ENCODE measurements at places on chromosomes 12 and 14.

DNA sequence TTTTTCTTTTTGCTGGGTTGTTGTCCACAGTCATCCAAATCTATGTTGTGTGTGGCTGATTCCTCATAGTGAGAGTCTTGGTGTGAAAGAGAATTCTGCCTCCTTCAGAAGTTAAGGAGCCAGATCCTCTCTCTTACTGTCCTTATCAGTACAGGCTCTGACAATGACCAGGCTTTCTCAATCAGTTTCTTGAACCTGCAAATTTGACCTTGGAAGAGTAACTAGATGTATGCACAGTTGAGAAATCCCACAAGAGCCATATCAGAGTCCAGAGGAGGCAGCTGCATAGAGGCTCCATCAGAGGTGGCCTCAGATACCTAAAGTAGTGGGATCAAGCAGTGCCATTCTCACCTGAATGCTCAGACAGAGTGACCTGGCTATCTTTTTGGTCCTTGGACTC is 5.5 kb upstream of the GALC start:
- DNase-seq, result no peak

GRCh38 chr12:103546959-103547358 is 40.1 kb upstream of the STAB2 start:
- DNase-seq, result no peak

DNA sequence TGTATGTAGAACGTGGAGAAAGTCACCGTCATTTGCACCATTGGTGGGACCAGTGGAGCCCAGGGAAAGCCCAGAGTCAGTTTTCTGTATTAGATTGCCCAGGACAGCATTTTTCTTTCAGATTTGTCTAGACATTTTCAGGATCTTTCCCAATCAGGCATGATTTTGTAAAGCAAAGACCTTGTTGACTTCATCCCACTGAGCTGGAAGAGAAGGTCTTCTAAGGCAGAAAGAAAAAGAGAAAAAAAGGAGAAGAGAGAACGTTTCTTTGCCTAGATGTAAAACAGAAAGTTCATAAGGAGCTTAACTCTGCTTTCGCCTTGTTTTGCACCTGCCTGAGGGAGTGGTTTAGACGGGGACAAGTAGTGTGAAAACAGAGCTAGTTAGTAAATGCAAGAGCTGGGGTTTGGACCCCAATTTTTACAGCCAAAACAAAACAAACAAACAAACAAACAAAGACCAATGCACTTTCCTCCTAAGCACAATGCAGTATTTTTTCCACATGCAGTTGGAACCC is 273.1 kb downstream of the ZFP36L1 start:
- DNase-seq, result no peak

DNA sequence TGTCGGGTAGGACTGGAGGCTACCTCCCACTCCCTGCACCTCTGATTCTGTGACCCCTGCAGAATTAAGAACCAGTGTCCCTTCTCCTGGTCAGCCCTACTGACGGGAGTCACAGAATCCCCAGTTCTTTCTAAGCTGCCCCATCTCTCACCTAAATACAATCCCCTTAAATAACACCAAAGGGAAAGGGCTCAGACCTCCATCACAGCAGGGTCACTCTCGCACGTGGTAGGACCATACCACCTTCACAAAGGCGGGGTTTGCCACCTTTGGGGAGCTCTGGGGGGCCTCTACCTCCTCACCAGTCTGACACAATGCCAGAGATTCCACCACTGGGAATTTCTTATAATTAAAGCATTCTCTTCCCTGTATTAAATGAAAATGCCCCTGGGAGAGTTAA is 35.6 kb downstream of the DAD1 start:
- no peak for DNase-seq

GRCh38 chr12:94305130-94305957 is 154.3 kb downstream of the CEP83 start:
- DNase-seq, result no peak

DNA sequence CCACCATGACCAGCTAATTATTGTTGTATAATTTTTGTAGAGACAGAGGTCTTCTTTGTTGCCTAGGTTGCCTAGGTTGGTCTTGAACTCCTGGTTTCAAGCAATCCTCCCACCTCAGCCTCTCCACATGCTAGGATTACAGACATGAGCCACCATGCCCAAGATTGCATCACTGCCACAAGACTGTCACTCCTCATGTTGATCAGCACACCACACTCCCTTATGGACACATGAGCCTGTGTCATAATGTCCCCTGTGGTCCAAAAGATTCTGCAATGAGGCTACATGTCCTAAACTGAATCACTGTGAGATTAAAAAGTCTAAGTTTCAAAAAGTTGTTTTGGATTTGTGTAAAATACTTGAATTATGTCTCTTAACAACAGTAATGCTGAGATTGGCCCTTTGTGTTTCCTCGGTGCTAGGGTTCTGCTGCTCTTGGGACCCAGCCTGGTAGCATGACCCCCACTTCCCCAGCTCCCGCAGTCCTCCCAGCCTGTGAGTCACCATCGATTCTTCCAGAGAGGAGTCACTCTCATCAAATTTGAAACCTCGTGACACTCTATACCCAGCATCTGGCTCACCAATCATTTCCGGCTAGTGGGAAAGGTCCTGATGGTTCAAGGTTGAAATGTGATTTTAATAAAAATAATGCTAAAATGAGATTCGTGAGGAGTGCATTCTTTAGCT is 890.9 kb downstream of the VRK1 start:
- no peak for DNase-seq

DNA sequence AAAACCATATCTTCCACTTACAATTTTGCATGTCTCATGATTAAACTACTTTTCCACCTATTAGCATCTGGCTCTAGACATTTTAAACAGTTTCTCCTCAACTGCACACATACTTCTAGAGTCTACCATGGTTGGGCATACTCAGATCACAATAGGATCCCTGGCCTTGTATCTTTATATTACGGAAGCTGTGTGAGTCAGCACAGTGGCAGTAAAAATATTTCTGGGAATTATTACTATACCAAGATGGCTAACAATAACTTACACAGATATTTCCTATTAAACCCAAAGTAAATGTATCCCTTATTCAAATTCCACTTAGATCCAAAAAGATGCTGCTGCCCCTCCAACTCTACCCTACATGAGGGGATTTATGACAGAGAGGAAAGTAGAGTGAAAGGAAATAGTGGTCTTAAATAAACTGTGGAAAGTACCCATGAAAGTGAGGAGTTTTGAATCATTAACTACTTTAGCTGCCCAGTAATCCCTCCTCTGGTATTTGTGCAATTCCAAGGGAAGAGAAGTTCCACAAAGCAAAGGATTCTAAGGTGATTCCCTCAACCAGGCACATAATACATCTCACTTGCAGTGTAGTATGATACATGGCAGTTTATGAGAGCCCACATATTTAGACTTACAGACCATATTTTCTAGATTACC is 14.0 kb upstream of the CPSF6 start:
- DNase-seq, result no peak

DNA sequence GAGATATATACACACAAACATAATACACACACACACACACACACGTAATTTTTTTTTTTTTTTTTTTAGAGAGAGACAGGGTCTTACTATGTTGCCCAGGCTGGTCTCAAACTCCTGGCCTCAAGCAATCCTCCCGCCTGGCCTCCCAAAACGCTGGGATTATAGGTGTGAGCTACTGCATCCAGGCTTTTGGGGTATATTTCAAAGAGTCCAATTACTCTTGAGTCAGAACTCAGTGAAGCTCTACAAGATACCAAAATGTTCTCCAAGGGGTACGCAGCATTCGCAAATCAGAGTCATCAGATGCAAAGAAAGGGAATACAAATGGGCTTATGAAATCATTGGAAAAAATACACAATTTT is 54.0 kb downstream of the PHLDA1 start:
- no peak for DNase-seq

- DNase-seq, result no peak
These were observed 45.7 kb downstream of the CORO1C start for GRCh38 chr12:108685469-108686260.

DNA sequence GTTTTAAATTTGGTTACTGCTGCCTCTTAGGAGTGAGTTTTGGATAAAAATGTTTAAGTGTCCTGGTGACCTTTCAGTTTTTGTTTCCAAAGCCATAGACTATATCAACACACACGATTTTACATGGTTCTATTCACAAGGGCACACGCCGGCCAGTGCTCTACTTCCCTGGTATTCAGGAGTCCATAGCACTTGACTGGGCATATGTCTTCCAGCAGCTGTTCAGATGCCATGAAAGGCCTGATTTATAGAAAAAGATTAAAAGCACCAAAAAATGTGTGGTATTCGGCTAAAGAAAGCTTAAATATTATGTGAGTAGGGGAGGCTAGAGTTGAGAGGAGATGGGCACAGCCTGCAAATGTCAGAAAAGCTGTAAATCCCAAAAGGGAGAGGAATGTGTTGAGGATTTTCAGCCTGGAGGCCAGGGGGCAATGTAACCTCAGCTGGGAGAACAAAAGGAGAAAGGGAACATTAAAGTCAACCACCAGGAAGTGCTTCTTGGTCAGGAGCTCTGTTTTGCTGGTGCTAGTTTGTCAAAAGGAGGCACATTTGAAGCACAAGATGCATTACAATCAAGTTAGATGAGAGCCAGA is 478.4 kb downstream of the RAD51B start:
- DNase-seq, result no peak

DNA sequence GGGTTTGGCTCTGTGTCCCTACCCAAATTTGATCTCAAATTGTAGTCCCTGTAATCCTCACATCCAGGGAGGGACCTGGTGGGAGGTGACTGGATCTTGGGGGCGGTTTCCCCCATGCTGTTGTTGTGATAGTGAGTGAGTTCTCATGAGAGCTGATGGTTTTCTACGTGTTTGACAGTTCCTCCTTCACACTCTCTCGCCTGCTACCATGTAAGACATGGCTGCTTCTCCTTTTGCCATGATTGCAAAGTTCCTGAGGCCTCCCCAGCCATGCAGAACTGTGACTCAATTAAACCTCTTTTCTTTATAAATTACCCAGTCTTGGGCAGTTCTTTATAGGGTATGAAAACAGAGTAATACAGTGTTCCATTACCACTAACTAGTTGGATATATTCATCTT is 10.3 kb upstream of the LRRC23 start:
- no peak for DNase-seq

- no peak for DNase-seq
These were observed 73.9 kb downstream of the OTOGL start for GRCh38 chr12:80173083-80173864.

DNA sequence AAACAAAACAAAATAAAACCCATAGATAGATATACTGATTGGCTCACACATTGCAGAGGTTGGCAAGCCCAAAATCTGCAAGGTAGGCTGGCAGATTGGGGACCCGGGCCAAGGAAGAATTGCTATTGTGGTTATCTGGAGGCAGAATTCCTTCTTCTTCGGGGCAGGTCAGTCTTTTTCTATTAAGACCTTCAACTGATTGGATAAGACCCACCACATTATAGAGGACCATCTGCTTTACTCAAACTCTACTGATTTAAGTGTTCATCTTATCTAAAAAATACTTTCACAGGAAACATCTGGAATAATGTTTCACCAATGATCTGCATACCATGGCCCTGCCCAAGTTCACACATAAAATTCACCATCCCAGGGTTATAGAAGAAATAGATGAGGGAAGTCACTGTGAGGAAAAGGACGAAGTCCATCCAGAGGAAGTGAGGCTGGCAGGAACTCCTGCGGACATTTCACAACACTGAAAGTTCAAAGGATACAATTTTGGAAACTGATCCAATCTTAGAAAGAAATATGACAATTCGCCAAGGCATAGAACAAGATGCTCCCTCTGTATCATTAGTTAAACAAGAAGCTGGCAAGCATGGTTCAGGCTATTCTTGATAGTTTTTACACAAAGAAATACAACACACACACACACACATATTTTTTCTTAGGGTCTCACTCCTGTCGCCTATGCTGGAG is 127.6 kb upstream of the MED13L start:
- DNase-seq, result no peak

GRCh38 chr14:56247495-56248200 is 129.4 kb downstream of the PELI2 start:
- DNase-seq, result no peak

DNA sequence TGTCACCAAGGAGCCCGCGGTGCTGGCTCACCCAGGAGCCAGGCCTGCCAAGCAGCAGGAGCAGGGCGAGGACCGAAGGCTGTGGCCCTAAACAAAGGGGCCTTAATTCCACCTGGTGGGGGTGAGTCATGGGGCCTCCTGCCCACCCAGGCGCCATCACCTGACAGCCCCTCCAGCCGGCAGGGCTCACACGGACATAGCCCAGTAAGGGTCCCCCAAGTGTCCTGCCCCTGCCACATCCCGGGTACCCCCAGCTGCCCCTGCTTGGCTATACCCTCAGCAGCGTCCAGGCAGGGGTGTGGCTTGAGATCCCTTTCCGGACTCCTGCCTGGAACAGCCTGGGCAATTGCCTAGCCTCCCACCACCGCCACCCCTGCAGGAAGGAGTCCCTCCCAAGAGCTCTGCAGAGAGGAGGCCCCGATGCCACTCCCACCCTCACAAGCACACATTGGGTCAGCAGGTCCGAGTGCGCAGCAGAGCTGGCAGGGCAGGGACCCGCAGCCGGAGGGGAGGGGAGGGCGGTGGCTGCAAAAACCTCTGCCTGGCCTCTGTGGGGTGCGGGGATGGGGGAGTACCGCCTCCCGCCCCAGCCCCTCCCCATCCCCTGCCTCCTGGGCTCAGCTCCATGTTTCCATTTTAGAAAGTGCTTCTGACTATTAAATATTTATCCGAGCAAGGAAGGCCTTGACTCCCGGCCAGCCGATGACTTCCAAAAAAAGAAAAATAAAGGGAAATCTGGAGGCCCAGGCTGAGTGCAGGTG is 4.6 kb downstream of the AHNAK2 start:
- DNase-seq, result no peak

DNA sequence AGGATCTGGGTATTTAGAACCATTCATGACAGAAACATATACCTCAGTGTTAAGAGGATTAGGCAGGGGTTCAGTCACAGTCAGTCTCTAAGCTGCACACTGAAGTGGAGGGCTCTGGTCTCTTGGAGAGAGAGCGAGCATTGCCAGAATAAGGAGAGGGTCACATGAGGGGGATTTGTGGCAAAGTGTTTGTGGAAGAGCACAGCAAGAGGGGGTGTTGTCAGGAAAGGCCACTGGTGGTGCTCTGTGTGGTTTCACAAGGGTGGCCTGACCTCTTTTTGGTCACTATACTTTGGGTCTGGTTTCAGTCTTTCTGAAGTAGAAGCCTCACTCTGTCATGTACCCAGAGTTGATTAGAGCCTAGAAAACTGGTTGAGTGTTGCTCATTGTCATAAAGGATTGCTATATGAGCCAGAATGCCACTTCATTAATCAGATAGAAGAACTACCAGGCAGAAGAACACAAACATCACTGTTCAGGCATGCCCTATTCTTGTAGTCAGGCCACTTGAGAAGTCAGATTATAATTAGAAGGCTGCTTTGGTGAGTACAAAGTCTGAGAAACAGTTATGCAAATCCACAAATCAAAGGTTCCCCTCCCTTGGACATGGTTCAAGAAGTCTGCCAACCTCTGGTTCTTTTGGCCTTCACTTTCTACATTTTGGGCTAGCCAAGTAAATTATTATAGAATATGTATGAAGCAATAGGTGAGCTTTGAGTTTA is 8.4 kb downstream of the TMEM19 start:
- peak; percentile 18 for DNase-seq

DNA sequence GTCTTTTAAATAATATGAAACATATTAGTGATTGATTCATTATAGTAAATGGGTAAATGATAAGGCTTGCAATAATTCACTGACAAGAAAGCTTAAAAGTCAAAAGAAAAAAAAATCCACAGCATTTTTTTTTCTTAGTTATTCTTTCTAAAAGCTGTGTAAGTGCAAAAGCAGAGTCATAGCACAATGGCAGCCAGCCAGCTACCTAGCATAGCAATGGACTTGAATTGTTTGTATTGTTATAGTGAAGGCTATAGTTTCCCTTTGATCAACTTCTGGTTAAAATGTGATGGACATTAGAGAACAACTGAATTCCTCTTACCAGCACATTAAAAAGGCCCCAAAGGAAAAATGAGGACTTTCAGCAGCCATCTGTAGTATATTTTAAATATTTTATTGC is 232.1 kb downstream of the NAV3 start:
- DNase-seq, result no peak

Measured in GM18507 (cell line).